ENCODE measurements at places on chromosomes 6 and 20.

- DNase-seq = no peak
Observed at GRCh38 chr6:83472767-83473166, 39.6 kb upstream of the PRSS35 start.

DNA sequence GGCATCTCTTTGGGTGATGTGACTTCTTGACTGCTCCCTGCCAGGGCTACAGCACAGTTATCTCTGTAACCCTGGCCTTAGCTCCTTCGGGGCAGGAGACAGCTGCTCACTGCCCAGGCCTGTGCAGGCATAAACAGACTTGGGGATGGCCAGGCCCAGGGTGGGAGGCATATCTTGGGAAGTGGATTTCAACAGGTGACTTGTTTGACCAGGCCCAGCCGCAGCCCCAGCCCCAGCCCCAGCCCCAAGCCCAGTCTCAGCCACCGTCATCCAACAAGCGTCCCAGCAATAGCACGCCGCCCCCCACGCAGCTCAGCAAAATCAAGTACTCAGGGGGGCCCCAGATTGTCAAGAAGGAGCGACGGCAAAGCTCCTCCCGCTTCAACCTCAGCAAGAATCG lies 7.5 kb downstream of the MEA1 start:
- no peak for DNase-seq

- DNase-seq = no peak
Observed at GRCh38 chr6:49692534-49692933, 20.8 kb downstream of the CRISP2 start.

- DNase-seq = no peak
Observed at GRCh38 chr20:54665812-54666211, 190.4 kb downstream of the DOK5 start.

- no peak for DNase-seq
Observed at GRCh38 chr6:7073821-7074525, 33.8 kb upstream of the RREB1 start.
